Gastroesophageal sphincter (tissue), 4 donors: ENCODE measurements at places on chromosomes 7 and 10. TPM values are rescaled to one million over a fixed set of nuclear protein-coding genes. Genes with fewer than 3 reads are reported as not detected.

GRCh38 chr10:60008816-60009215 is 102.5 kb upstream of the CCDC6 start:
- ATAC-seq: no peak

DNA sequence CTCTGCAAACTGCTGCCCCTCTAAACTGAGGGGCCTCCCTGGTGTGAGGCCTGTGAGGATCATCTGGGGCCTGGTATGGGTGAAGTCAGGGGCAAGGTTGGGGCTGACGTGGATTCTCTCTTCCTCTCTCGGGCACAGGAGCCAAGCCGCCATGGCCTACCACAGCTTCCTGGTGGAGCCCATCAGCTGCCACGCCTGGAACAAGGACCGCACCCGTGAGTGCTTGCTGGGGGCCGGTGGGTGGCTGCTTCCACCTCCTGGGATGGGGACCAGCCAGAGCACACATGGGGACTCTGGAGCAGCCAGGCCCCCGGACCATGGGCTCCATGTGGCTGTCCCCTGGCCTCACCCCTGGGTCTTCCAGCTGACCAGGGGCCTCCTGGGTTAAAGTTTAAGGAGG is 11.0 kb downstream of the ARPC1B start:
- peak; percentile 18 for ATAC-seq

GRCh38 chr7:87253589-87254087 is 34.1 kb upstream of the TMEM243 start:
- no peak for ATAC-seq

Gene TUBAL3
- not detected for total RNA-seq

DNA sequence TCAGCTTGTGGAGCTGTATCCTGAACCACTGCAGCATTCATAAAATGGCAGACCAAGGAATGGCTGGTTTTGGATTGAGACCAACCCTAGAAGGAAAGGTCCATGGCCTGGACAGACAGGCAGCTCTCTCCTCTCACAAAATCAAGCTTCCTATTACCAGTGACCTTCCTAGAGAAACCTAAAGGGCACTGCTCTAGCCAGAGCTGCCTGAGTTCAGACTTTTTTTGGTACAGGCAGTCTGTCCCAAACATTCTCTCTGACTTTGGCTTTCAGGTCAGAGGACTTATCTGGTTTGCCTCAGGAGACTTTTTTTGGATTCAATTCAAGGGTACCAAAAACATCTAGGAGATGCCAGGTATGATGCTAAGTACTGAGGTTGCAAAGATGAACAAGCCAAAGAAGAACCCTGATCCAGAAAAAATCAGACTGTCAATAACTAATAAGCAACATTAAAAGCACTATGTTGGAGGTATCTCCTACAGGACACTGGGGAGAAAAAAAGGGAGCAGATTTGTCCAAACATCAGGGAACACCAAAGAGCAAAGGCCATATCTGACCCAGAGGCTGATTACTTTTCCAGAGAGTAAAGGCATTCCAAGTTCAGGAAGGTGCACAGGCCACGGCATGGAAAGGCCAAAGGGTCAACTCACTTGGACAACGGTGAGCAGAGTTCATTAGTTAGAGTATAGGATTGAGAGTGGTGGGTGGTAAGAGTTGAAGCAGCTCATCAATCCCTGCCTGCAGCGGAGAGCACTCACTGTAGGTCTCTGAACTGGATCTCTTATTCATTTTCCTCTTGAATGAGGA is 169.0 kb downstream of the CPEB3 start:
- ATAC-seq: no peak

GRCh38 chr10:113158183-113158582 is 208.1 kb downstream of the TCF7L2 start:
- no peak for ATAC-seq

Gene FKBP9
- total RNA-seq: 135 TPM

Gene CPN1
- total RNA-seq: not detected

DNA sequence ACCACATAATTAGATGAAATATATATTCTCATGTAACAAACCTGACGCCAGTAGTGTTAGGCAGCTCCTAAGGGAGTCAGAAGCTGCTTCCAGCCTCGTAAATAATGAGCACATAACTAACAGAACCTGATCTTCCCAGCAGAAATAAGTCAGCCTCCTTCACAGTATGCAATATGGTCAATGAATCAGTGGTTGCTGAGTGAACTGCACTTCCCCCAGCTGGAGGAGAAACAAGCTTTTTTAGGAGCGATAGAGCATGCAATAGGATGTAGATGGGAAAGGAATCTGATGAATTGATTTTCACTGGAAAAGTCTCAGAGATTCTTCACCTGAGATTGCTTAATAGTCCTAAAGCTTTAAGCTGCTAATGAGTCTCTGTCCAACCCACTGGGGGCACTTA is 337.2 kb upstream of the LRGUK start:
- no peak for ATAC-seq

Gene GPR141
- not detected for total RNA-seq

GRCh38 chr7:69708857-69709256 is 110.6 kb downstream of the AUTS2 start:
- ATAC-seq: no peak

Gene NRP1
- total RNA-seq: 43.4 TPM

Gene CELF2
- 119 TPM for total RNA-seq

Gene ADCY1
- 0.81 TPM for total RNA-seq

DNA sequence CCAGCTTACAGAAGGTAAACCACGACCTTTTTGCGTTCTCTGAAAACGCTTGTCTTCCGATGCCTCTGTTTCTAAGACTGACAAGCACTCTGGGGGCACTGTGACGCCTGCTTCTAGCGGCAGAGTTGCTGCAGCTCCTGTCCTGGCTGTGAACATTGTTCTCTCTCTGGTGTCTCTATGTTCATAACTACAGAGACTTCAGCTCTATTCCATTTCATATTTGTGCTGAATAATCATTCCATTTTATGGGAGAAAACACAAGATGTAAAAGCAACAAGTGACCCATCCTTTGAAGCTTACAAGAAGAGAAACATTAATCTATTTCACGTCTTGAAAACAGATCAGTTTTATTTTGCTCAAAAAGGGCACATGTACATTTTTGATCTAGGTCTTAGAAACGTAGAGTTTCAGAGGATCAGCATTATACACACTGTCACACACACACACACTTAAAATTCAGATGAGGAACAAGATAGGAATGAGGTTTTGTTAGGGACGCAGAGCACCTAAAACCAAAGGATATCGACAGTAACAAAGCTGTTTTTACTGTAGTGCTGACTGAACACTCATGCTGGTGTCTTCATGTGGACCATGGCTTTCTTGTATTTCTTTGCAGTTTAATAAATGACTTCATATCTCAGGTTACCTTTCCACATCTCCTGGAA is 3.0 kb downstream of the IKZF1 start:
- no peak for ATAC-seq

DNA sequence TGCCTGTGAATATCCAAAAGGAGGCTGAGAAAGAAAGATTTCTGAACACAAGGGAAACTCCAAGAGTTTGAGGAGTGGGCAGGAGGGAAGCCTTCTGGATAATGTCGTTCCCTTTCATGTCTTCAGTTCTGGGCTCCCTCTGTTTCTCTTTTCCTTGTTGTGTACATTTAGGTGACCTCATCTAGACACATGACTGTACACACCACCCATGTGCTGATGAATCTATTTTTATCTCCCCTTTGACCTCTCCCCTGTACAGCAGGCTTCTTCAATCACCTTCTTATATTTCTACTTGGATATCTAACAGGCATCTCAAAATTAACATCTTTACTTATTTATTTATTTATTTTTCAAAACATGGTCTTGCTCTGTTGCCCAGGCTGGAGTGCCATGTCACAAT is 363.1 kb downstream of the GATA3 start:
- ATAC-seq: no peak

Gene CREM
- 78.1 TPM for total RNA-seq

DNA sequence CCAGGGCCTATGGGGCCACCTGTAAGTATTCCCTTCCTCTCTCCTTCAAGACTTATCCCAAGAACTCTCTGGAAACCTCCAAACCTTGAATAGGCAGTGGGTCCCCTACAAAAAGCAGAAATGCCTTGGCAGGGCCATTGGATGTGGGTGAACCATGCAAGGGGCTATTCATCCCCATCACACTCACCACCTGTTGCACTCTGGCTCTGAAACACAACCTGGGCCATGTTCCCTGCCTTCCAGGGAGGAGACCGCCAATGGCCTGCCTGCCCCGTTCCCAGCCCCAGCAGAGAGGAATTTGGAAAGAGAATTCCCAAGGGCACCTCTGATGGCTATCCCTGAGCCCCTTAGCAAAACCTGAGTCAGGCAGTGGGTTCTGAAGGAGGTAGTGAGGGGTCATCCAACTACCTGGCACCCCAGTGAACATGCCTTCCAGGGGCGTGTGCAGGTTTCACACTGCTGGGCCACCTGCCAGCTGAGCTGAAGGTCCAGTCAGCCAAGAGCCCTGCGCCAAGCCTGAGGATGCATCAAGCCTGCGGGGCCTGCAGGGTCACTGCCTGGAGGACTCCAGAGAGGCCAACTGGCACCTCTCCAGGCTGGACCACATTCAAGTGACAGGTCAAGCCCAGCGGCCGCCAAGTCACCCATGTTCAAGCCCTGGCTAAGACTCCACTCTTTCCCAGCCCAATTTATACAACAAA is 101.3 kb downstream of the COL13A1 start:
- ATAC-seq: no peak
